ENCODE measurements at places on chromosomes 6 and 20.

GRCh38 chr20:38159566-38159956, 5.5 kb downstream of the TGM2 start:
- H3K36me3 ChIP-seq, result no peaks in the 10 kb centered on the region
- H3K27ac ChIP-seq, result no peak overlapping the region
- H3K4me3 ChIP-seq, result no peak overlapping the region
- H3K4me1 ChIP-seq, result peaks cover 12% of the 10 kb centered on the region

DNA sequence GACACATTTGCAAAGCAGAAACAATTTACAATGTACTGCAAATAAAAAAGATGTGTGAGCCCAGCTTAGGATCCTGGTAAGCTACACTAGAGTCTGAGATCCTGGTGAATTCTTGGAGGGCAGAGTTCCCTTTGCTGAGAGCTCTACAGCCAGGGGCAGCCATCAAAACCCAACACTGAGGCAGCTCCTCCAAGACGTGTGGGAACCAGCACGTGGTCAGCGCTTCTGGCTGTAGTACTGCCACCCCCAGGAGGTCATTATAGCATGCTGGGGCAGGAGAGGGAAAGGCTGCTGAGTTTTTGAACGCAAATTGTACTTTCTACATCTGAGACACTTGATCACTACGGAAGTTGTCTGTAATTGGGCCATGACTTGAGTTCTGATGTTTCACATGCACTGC, 131.5 kb downstream of the INSM1 start:
- H3K27ac ChIP-seq, result no peak overlapping the region
- no peak for DNase-seq
- H3K4me3 ChIP-seq, result no peak overlapping the region
- H3K27me3 ChIP-seq, result no peaks in the 10 kb centered on the region
- peaks cover 25% of the 10 kb centered on the region for H3K36me3 ChIP-seq
- H3K4me1 ChIP-seq, result peaks cover 20% of the 10 kb centered on the region

DNA sequence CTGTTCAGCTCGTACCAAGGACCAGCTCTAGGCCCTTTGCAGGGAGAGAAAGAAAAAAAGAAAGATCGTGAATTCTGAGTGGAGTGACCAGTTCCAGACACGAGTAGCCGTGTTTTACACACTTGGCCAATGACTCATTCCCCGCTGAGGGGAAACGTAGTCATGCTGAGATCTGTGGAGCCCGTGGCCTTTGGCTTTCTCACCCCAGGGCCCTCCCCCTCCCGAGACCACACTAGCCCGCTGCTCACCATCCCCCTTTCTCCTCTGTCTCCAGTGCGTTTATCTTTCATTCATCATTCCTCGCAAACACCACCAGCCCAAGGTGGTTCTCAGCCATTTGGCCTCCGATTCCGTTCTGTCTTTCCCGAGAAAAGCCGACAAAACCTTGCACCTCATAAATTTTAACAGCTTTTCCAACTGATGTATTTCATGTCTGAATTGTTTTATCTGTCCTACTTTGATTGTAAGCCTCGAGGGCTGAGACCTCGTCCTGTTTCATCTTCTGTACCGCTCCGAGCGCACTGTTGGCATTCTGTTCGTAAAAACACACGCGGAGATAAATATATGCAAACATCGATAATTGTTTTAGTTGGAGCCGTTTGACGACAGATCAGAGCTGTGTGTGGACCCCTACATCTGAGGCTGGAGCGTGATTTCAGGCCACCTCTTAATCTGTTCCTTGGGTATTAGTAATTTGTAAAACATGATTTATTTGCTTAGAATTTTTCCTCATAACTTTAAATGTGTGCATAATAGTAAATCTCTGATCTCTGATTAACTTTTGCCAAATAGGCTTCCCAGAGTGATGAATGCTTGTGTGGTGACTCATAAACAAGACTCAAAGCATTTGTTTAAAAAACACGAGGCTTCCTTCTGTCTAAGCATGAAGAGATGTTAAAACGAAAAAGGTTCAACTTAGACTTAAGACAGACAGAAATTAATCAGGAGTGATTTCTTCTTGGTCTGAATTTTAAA, 336.6 kb downstream of the CDH4 start:
- H3K27ac ChIP-seq, result no peak overlapping the region
- DNase-seq, result no peak
- peaks cover 4% of the 10 kb centered on the region for H3K27me3 ChIP-seq
- no peaks in the 10 kb centered on the region for H3K4me1 ChIP-seq
- no peak overlapping the region for H3K4me3 ChIP-seq

- H3K4me1 ChIP-seq, result no peaks in the 10 kb centered on the region
- H3K4me3 ChIP-seq, result no peak overlapping the region
- H3K36me3 ChIP-seq, result no peaks in the 10 kb centered on the region
- H3K27ac ChIP-seq, result no peak overlapping the region
Observed at GRCh38 chr20:47127546-47127945, 229.0 kb downstream of the ZMYND8 start.

GRCh38 chr6:163630572-163630971, 216.1 kb downstream of the QKI start:
- no peaks in the 10 kb centered on the region for H3K36me3 ChIP-seq
- no peaks in the 10 kb centered on the region for H3K4me1 ChIP-seq
- H3K4me3 ChIP-seq, result no peak overlapping the region
- no peak overlapping the region for H3K27ac ChIP-seq

GRCh38 chr6:168063431-168063830, 15.6 kb downstream of the FRMD1 start:
- H3K4me3 ChIP-seq, result no peak overlapping the region
- no peak for DNase-seq
- H3K36me3 ChIP-seq, result no peaks in the 10 kb centered on the region
- H3K27me3 ChIP-seq, result no peaks in the 10 kb centered on the region
- no peak overlapping the region for H3K27ac ChIP-seq

DNA sequence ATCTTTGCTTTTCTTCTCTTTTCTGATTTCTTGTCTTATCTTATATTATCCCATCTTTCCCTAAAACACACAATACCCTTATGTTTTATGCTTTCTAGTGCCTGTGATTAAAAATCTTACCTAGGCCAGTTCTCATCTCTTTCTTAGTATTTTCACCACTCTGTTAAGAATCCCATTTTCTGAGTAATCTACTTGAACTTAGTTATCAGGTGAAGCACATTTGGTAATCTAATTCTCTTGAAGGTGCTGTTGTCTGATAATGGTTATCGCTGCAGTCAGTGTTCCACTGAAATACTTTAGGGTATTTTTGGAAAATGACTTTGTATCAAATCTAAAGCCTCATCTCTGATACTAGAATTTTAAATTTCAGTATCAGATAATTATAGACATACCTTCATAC, 192.5 kb upstream of the MAN1A1 start:
- H3K27me3 ChIP-seq, result peaks cover 10% of the 10 kb centered on the region
- peaks cover 7% of the 10 kb centered on the region for H3K4me1 ChIP-seq
- no peak overlapping the region for H3K27ac ChIP-seq
- no peak for DNase-seq
- H3K4me3 ChIP-seq, result no peak overlapping the region

DNA sequence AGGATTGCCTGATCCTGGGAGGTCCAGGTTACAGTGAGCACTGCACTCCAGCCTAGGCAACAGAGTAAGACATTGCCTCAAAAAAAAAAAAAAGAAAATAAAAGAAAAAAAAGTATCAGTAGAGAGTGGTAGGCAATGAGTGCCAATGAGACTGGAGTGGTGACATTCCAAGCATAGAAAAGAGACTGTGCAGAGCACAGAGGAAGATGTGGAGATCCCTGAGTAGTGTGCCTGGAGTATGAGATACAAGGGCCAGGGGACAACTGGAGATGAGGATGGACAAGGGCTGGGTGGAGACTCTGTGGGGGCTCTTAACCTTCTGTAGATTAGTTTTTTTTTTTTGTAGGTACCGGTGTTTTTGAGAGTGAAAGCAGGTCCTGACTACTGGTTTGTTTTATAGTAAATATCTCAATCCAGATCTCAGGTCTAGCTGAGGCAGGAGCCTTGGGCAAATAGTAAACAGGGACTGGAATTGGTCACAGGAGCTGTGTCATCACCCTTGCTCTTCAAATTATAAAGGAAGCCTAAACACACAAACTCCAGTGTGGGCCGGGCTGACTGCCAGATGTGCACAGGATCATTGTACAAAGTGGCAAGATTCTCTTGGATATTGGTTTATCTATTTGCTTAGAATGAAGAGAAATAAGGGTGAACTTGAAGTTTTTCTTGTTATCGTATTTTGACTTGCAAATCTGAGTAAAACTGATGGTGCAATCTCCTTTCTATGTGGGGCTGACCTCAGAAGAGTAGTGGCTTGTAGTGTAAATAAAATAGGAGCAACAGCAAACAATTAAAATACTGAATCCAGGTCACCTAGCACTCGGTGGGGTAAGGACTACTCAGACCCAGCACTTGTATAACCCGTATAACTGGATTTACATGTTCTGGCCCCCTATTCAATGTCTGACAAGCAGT, 144.9 kb downstream of the SOX4 start:
- H3K4me3 ChIP-seq, result no peak overlapping the region
- no peaks in the 10 kb centered on the region for H3K4me1 ChIP-seq
- no peaks in the 10 kb centered on the region for H3K36me3 ChIP-seq

GRCh38 chr6:32118782-32119628, 9.0 kb downstream of the ATF6B start:
- no peaks in the 10 kb centered on the region for H3K27me3 ChIP-seq
- no peak overlapping the region for H3K4me3 ChIP-seq
- peak; percentile 80 for DNase-seq
- H3K27ac ChIP-seq, result peak overlapping the region; percentile 30
- peaks cover 43% of the 10 kb centered on the region for H3K36me3 ChIP-seq

GRCh38 chr20:53547664-53548239, 45.9 kb downstream of the ZNF217 start:
- no peak overlapping the region for H3K4me3 ChIP-seq
- H3K27me3 ChIP-seq, result no peaks in the 10 kb centered on the region
- peak; percentile 51 for DNase-seq
- no peak overlapping the region for H3K27ac ChIP-seq

GRCh38 chr6:68994521-68994920, 359.4 kb downstream of the ADGRB3 start:
- DNase-seq, result no peak
- H3K27ac ChIP-seq, result no peak overlapping the region
- H3K36me3 ChIP-seq, result no peaks in the 10 kb centered on the region
- no peak overlapping the region for H3K4me3 ChIP-seq

DNA sequence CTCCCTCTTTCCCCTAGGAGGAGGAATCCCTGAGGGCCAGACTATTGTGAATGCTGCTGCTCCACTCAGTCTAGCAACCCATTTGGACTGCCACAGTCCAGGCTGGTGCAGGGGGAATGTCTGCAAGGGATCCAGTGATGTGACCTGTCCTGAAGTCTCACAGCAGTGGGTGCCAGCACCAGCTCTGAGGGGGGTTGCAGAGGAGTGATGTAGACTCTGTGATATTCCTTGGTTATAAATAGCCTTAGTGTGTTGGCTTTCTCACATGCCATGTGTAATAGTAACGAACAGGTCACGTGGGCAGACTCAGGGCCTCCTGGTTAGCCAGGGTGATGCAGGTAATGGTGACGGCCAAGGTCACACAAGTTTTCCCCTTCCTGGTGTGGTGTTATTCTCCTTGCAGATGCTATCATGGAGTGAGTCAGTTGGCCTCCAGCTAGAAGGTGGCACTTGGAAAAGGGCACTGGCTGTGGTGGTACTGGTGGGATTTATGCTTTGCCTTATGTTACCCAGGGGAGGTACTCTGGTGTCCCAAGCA, 404.4 kb downstream of the UTRN start:
- no peaks in the 10 kb centered on the region for H3K27me3 ChIP-seq
- no peak overlapping the region for H3K27ac ChIP-seq
- DNase-seq, result no peak
- H3K36me3 ChIP-seq, result peaks cover 64% of the 10 kb centered on the region

GRCh38 chr6:43217351-43217750, 11.9 kb downstream of the DNPH1 start:
- no peak for DNase-seq
- H3K27ac ChIP-seq, result no peak overlapping the region
- H3K4me3 ChIP-seq, result no peak overlapping the region
- H3K36me3 ChIP-seq, result peaks cover 9% of the 10 kb centered on the region
- peaks cover 3% of the 10 kb centered on the region for H3K4me1 ChIP-seq

- peak overlapping the region; percentile 15 for H3K27ac ChIP-seq
- DNase-seq, result no peak
- H3K4me3 ChIP-seq, result peak overlapping the region; percentile 79
- H3K36me3 ChIP-seq, result no peaks in the 10 kb centered on the region
- peaks cover 41% of the 10 kb centered on the region for H3K4me1 ChIP-seq
Observed at GRCh38 chr20:21101453-21101931, 4.7 kb downstream of the LINC00237 start.

DNA sequence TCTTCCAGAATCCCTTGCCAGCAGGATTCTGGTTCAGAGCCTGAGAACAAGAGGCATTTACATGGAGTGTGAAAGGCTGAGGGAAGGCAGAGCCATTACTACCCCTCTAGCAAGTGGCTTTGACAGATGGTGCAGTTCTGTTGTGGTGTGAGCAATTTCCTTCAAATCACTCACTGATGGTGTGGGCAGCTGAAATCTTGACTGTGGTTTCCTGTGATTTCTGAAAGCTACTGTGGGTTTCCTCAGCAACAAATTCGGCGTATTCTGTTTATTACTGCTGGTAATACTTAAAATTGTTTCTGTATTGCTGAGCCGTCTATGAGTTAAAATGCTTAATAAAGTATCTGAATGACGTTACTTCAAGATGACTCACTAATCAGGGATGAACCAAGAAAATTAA, 181.5 kb upstream of the TCF21 start:
- no peak overlapping the region for H3K27ac ChIP-seq
- peaks cover 6% of the 10 kb centered on the region for H3K4me1 ChIP-seq
- H3K4me3 ChIP-seq, result no peak overlapping the region
- no peaks in the 10 kb centered on the region for H3K36me3 ChIP-seq
- H3K27me3 ChIP-seq, result peaks cover 11% of the 10 kb centered on the region
- DNase-seq, result peak; percentile 49

GRCh38 chr6:3046295-3046694, 22.0 kb upstream of the RIPK1 start:
- H3K27ac ChIP-seq, result no peak overlapping the region
- peaks cover 38% of the 10 kb centered on the region for H3K27me3 ChIP-seq
- no peak for DNase-seq
- H3K36me3 ChIP-seq, result no peaks in the 10 kb centered on the region
- H3K4me3 ChIP-seq, result no peak overlapping the region

DNA sequence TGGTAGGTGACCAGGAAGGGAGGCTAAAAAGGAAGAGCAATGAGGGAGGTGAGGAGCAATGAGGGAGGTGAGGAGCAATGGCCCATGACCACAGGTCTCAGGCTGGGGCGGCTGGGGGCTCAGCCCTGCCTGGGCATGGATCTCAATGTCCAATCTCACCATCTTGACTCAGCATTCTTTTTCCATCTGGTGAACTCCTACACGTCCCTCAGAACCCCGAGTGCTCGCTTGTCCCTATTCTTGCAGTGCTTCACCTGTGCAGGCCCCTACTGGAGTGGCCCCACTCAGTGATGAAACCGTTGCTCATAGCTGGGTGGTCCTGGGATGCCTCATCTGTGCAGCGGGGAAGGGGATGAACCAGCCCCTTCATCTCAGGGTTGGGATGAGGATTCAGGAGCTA, 16.9 kb upstream of the RBBP8NL start:
- H3K4me1 ChIP-seq, result no peaks in the 10 kb centered on the region
- no peak overlapping the region for H3K4me3 ChIP-seq
- peaks cover 6% of the 10 kb centered on the region for H3K27me3 ChIP-seq
- no peaks in the 10 kb centered on the region for H3K36me3 ChIP-seq
- DNase-seq, result no peak
- no peak overlapping the region for H3K27ac ChIP-seq

Data from activated CD8-positive, alpha-beta memory T cell treated with anti-CD3 and anti-CD28 coated beads, Interleukin-2, amount 10 ng/mL, durations not matched to agents 7 days and 5 days (primary cell).